ENCODE measurements at places on chromosomes 7 and 10.

DNA sequence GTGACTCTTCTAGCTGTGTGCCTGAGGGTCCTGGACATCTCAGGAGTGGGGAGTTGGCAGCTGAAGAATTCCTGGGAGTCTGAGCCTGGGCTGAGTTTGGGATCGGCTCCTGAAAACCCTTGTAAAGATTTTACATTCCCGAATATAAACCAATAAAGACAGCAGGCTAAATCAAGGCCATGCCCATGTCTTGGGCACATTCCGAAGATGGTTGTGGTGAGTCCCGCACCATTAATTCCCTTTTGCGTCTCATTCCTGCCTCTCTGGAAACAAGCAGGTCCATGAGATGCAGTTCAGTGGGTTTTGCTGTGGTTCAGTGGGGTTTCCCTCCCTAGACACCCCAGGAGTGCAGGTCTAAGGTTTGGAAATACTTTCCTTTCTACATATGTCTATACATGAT, 90.9 kb downstream of the COL26A1 start:
- no peak for DNase-seq

- DNase-seq = no peak
Observed at GRCh38 chr10:119439922-119440321, 102.6 kb downstream of the RGS10 start.

DNA sequence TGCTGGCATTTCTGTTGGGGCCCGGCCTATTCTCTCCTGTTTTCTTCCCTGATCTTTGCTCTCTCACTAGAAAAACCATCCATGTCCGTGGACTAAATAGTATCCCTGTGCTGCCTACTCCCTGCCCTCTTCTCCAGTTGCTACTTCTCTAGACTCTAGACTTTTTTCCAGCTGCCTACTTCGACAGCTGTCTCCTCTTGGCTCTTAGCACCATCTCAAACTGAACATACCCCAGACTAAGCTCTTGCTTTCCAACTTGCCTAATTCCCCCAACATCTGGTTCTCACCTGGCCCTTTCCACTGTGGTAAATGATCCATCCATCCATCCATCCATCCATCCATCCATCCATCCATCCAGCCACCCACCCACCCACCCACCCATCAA, 19.5 kb downstream of the ADCYAP1R1 start:
- DNase-seq = no peak

- no peak for DNase-seq
Observed at GRCh38 chr7:5237286-5237685, 45.5 kb upstream of the SLC29A4 start.

All from T-helper 9 cell (primary cell).